ENCODE measurements at places on chromosomes 7 and 10.
A peak's percentile ranks its signal among the peaks of the same experiment; 100 is the strongest.

DNA sequence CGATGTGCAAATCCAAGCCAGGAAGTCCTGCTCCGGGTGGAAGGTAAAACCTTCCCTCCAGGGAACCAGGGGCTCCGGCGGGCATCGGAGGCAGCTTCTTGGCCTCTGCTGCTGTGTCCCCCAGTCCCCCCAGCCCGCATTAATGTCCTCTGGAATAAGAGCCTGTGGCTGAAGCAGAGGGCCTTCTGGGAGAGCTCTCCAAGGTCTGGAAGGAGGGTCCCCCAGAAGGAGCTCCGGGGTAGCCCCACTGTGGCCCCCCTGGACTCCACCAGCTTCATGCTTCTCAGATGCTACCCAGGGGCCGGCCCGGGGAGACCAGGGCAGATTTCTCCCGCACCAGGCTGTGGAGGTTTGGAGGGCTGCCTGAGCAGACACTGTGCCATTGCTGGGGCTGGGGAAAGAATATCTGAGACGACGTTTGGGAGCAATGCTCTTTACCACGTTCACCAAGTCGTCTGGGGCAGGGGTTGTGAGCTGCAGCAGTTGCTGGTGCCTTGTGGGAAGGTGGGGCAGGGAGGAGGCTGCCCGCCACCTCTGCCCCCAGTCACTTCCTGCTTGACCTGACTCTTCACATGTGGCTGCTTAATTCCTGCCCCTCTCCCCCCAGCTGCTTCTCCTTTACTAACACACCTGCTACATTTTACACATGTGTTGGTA is 8.3 kb downstream of the ZNF853 start:
- DNase-seq, result no peak
- peak overlapping the region; percentile 91 for H3K27ac ChIP-seq
- H3K36me3 ChIP-seq, result peaks cover 13% of the 10 kb centered on the region

GRCh38 chr7:50226145-50226544 is 78.4 kb upstream of the IKZF1 start:
- H3K27me3 ChIP-seq, result no peaks in the 10 kb centered on the region
- H3K4me1 ChIP-seq, result peaks cover 39% of the 10 kb centered on the region
- H3K36me3 ChIP-seq, result peaks cover 21% of the 10 kb centered on the region
- H3K27ac ChIP-seq, result peak overlapping the region; percentile 90
- peak overlapping the region; percentile 14 for H3K4me3 ChIP-seq
- no peak for DNase-seq

DNA sequence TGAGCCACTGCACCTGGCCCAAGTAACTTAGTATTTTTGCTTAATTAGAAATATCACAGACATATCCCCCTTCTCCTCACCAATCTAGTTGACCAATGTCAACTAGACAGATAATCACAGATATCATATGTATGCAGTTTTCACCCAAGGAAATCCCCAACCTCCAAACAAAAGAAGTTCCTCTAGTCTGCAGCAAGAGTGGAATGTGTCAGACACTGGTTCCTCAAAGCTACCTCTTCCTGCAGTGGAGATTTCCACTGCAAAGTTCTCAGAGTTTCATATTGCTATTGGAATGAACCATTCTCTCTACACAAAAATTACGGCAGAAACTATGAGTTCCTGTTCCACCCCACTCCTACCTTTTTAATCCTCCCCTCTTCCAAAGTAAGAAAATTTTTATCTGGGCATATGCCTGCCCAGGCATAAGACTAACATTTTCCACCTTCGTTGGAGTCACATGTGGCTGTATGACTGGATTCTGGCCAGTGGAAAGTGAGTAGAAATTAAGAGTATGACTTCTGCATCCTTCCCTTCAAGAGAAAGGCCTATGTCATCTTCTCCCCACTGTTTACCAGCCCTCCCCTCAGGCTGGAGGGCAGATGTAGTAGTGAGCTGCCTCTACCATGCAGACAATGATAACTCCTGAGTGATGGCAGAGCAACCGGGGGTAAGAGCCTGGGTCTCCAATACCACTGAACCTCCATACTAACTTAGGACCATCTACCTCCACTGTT is 103.0 kb downstream of the MYOF start:
- peaks cover 35% of the 10 kb centered on the region for H3K4me1 ChIP-seq
- H3K27me3 ChIP-seq, result peaks cover 3% of the 10 kb centered on the region
- peaks cover 32% of the 10 kb centered on the region for H3K36me3 ChIP-seq
- peak overlapping the region; percentile 22 for H3K4me3 ChIP-seq

DNA sequence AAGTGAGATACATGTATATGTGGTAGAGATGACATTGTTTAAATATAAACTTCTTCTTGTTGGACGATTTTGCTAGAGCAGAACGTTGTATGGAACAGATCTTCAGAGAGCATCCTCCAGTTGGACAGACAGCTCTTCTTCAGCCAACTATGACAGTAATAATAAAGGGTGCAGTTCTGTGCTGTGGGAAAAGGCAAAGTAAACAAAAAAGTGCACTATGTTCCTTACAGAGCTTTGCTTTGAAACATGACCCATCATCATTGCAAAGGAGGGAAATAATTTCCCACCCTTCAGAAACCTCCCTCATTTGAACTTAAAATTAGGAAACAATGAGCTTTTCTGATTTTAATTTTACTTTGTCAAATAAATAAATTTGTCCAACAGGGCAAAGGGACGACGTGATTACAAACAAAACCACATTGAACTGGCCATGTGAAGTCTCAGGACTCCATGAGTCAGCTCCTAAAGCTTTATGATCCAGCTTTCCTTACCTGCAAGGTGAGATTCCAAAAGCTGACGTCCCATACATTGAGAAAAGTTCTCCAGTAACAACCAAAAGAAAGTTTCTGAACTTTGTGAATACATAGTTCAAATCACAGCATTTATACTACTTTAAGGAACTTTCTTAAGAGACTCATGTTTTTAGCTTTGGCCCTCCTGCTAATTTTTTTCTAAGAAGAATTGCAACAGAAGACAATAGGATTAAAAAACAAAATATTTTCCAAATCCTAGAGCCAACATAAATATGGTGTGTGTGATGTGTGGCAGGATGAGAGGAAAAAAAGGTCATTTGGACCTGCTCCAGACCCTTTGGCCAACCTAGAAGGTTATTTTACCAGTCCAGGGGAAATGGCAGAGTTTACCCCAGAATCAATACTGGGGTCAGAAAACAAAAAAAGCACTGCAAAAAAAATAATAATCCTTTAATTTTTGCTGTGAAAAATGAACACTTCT is 565.4 kb upstream of the NRP1 start:
- H3K4me3 ChIP-seq, result no peak overlapping the region
- H3K27me3 ChIP-seq, result peaks cover 24% of the 10 kb centered on the region
- no peak for DNase-seq
- no peaks in the 10 kb centered on the region for H3K4me1 ChIP-seq
- H3K27ac ChIP-seq, result no peak overlapping the region

- no peak overlapping the region for H3K27ac ChIP-seq
- H3K36me3 ChIP-seq, result no peaks in the 10 kb centered on the region
- no peak overlapping the region for H3K4me3 ChIP-seq
- H3K4me1 ChIP-seq, result no peaks in the 10 kb centered on the region
These were observed 53.5 kb downstream of the ZNF37A start for GRCh38 chr10:38147686-38148085.

- peaks cover 3% of the 10 kb centered on the region for H3K4me1 ChIP-seq
- peaks cover 37% of the 10 kb centered on the region for H3K27me3 ChIP-seq
- DNase-seq, result no peak
- no peak overlapping the region for H3K27ac ChIP-seq
- no peaks in the 10 kb centered on the region for H3K36me3 ChIP-seq
These were observed 66.9 kb upstream of the BAIAP2L1 start for GRCh38 chr7:98467570-98468312.

DNA sequence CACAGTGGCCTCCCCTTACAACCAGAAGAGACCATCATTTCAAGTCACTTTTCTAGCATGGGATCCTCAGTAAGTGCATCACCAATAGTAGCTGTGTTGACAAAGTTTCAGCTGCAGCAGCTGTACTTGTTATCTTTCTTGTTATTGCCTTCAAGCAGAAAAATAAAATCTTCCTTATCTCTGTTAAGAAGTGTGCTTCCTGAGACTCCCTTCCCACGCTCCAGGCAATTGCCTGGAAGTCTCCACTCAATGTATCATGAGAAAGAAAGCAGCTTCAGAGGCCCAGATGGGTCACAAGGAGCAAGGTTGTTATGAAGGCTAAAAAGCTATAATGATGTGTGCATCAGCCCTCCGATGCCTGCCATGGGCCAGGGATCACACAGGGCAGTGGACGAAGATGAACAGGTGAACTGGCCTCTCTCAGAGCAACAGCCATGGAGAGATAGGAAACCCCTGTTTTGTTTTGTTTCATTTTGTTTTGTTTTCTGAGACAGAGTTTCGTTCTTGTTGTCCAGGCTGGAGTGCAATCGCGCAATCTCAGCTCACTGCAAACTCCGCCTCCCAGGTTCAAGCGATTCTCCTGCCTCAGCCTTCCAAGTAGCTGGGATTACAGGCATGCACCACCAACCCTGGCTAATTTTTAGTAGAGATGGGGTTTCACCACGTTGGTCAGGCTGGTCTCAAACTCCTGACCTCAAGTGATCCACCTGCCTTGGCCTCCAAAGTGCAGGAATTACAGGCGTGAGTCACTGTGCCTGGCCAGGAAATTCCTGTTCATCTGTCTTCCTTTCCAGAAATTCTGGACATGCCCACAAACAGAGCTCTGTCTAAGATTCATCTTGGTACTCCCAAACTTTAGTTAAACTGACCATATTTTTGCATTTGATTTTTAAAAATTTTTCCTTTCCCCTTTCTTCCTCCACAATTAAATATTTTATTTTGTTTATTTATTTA is 340.5 kb downstream of the TNS3 start:
- H3K27ac ChIP-seq, result no peak overlapping the region
- DNase-seq, result no peak
- peaks cover 4% of the 10 kb centered on the region for H3K27me3 ChIP-seq
- H3K4me1 ChIP-seq, result no peaks in the 10 kb centered on the region
- H3K4me3 ChIP-seq, result no peak overlapping the region
- H3K36me3 ChIP-seq, result no peaks in the 10 kb centered on the region

DNA sequence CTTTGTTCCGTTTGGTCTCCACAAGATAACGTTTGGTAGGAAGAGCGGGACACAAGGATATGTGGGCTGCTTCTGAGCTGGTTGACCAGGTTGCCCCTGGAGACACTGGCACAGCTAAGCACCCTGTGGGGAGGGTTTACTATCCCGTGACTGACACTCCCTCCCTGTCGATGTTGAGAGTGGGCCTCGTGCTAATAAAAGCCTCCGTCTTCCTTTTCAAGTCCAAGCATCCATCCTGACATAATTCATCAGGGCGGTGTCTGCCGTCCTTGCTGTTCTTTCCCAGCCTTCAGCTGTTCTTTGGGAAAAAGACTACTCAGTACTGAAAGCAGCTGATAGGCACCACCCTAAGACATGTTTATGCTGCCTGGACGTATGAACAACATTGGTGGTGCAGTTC is 49.6 kb downstream of the SHH start:
- peaks cover 61% of the 10 kb centered on the region for H3K4me1 ChIP-seq
- H3K4me3 ChIP-seq, result peak overlapping the region; percentile 78
- peaks cover 52% of the 10 kb centered on the region for H3K36me3 ChIP-seq
- DNase-seq, result no peak
- no peaks in the 10 kb centered on the region for H3K27me3 ChIP-seq

DNA sequence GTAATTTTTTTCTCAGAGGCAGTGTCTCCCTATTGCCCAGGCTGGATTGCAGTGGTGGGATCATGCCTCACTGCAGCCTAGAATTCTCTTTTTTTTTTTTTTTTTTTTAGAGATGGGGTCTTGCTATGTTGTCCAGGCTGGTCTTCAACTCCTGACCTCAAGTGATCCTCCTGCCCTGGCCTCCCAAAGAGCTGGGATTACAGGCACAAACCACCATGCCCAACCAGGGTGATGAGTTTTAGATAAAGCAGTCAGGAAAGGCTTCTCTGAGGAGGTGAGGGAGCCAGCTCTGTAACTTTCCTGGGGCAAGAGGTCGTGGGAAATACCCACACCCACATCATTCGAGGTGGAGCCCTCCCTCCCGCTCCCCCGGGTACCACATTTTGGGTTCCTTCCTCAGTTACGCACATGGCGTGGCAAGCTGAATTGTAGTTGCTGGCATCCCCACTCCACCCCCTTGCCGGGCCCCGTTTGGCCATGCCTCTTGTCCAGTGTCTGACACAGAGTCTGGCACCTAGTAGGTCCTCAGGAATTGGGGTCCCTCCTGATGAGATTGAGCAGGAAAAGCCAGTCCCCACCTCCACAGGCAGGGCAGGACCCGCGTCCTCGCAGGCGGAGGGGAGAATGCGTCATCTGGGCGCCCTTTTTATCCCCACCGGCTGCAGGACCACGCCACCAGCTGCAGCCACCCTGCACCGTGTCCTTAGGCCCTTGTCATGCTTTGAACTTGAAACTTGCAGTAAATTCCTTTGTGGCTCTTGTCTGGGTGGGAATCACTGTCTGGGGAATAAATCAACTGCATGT is 43.4 kb downstream of the CLIP2 start:
- no peak overlapping the region for H3K27ac ChIP-seq
- H3K27me3 ChIP-seq, result no peaks in the 10 kb centered on the region
- no peak for DNase-seq
- H3K36me3 ChIP-seq, result no peaks in the 10 kb centered on the region

- H3K4me3 ChIP-seq, result no peak overlapping the region
- H3K4me1 ChIP-seq, result no peaks in the 10 kb centered on the region
These were observed 30.2 kb downstream of the ASNS start for GRCh38 chr7:97842006-97842405.

DNA sequence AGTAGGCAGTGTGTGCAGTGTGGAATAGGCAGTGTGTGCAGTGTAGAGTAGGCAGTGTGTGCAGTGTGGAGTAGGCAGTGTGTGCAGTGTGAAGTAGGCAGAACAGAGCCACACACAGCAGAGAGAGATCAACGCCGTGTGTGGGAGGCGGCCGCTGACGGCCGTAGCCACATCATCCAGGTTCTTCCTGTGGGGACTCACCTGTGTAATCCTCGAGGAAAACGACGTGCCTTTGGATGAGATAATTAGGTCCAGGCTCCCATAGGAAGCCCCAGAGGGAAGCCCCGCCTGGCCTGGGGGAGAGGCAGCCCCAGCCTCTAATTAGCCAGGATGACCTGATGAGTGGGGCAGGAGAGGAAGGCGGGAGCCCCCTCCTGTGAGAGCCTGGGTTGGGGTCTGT is 25.4 kb downstream of the KNDC1 start:
- peaks cover 5% of the 10 kb centered on the region for H3K27me3 ChIP-seq
- no peak overlapping the region for H3K27ac ChIP-seq
- no peaks in the 10 kb centered on the region for H3K36me3 ChIP-seq
- H3K4me3 ChIP-seq, result no peak overlapping the region

DNA sequence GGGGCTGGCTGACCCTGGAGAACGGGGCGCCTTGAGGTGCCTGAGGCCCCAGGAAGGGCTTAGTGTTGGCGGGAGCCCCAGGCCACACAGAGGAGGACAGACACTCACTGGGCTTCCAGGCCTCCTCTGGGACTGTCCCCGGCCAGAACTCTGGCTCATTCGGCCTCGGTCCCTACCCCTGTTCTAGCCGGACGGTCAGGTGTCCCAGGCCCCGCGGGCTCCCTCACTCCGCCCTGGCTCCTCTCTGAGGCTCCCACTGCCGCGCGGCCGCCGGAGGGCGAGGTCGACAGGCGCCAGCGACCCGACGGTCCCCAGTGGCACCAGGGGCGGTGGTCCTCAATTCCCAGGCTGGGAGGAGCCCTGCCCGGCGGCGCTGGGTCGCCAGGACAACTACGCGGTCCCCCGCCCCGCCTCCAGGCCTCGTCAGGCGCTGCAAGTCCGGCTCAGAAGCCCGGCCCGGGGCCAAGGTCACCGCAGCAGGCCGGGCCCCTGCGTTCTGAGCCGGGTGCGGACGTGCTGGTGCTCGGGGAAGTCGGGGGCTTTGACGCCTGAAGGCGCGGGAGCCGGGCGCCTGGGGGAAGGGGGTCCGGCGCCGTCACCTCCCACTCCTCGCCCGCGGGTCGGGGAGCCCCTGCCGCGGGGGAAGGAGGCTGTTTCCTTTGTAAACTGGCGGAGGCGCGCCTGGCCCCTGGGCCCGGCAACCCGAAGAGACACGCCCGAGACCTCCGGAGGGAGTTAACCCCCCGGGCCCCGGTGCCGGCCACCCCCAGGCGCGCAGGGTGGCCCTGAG is 1.1 kb upstream of the PWWP2B start:
- H3K27me3 ChIP-seq, result no peaks in the 10 kb centered on the region
- H3K4me3 ChIP-seq, result no peak overlapping the region
- no peak overlapping the region for H3K27ac ChIP-seq
- H3K4me1 ChIP-seq, result peaks cover 5% of the 10 kb centered on the region

Measured in activated naive CD8-positive, alpha-beta T cell treated with anti-CD3 and anti-CD28 coated beads for 36 hours (primary cell).